NCI-H2029 (cell line): ENCODE measurements at places on chromosomes 3 and 15.

DNA sequence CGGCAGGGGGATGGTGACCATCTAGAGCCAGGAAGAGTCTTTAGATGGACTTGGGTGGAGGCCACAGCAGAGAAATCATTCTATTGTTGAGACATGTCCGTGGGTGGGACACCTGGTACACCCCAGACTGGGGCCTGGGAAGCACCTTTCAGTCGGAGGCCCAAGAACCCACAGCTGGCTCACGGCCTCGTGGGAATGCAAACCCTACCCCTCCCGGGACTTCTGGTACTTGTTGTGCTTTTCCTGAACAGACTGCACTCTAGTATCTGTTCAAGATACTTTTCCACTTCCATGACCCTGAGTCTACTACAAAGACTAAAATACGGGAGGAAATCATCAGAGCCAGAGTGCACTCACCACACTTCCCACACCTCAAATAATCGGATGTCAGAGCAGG is 60.7 kb downstream of the BDH1 start:
- DNase-seq = no peak

DNA sequence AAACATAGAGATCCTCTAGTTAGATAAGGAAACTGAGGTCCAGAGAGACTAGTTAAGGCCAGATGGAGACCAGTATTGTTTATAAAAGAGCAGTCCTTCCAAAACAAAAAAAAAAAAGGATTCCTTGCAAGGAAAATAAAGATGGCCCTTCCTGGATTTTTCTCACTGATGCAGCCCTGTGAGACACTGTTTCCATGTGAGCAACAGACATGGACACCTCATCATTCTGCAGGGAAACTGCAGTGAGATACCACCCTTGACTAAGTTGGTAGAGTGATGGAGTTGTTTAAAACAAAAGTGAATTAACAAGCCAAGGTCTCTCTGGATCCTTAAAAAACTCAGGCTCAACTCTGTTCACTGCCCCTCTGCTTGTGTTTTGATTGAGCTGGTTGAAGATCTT is 65.6 kb upstream of the MYZAP start:
- DNase-seq = no peak

GRCh38 chr3:129558772-129559564 is 16.0 kb downstream of the H1-8 start:
- no peak for DNase-seq

GRCh38 chr3:18580268-18580667 is 155.1 kb upstream of the SATB1 start:
- DNase-seq = peak; percentile 95

DNA sequence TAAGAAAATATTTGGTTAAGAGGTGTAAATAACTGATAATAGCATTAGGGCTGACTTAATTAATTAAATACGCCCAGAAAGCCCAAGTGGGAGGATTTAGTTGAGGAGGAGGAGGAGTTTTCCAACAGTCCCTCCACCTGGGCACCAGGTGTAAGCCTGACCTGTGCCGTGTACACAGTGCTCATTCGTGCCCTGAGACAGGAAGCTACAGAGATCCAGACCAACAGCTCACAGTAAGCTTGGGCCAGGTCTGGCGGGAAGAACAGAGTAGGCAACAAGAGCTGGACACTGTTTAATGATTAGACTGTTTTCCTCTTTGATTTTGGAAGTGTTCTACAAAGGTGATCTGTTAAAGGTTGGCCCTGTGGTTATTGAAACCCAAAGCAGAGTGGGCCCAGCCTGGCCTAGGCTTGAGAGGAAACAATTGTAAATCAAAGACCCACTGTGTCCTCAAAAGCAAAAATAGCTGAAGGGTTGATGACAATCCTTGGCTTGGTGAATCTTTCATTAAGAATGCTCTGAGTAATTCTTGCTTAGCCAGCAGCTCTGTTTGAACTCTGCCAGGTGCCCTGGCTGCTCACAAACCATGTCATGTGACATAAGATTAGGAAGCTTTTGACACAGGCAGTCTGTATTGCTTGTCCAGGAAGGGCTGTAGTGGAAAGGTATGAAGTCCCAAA is 13.8 kb downstream of the SQOR start:
- peak; percentile 18 for DNase-seq

DNA sequence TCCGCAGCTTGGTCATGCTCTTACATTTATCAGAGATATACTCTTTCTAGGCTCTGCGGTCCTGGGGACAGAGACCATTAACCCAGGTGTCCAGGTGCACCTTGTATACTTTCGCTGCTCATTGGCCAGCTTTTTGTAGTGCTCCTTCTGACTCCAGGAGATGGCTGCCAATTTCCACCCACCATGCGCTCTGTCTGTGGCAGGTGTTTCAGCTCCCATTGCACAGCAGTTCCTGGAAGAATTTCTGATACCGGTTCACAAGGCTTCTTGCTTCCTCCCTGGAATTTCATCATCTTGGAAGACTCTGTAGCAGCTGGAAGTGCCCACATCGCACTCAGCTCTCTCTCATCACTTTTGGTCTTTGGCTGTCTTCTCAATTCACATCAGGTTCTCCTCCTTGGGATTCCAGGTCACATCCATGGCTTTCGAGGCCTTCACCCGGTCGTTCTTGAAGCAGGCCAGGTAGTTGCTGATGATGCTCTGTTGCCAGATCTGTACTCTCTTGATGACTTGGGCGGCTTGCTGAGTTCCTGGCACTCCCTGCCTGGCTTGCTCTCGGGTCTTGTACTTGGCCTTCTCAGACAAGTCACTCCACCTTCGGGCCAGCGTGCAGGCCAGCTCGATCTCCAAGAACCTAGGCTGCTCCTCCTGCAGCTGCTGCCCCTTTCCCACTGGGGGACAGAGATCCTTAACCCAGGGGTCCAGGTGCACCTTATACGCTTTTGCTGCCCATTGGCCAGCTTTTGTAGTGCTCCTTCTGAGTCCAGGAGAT is 41.1 kb upstream of the ARL8B start:
- DNase-seq = no peak

DNA sequence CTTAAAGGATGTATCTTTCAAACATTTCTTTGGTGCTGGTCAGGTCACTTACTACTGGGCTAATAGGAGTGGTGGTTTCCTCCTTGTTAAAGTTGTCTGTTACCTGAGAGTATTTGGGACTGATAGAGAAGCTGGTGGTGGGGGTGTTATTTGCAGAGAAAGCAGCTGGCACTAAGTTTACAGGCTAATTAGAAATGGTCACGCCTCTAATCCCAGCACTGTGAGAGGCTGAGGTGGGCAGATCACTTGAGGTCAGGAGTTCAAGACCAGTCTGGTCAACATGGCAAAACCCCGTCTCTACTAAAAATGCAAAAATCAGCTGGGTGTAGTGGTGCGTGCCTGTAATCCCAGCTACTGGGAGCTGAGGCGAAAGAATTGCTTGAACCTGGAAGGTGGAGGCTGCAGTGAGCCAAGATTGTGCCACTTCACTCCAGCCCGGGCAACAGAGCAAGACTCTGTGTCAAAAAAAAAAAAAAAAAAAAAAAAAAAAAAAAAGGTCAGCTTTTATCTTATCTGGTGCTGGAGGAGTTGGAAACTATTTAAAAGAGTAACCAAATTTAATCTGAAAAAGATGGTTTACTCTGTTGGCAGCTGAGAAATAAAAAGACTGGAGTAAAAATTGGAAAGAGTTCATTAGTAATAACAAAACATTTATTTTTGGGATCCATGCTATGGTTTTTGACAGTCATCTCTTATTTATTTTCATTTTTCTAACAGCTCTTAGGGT is 332.6 kb downstream of the PTPRG start:
- DNase-seq = no peak

GRCh38 chr3:64209866-64210621 is 15.2 kb downstream of the PRICKLE2 start:
- DNase-seq = no peak

DNA sequence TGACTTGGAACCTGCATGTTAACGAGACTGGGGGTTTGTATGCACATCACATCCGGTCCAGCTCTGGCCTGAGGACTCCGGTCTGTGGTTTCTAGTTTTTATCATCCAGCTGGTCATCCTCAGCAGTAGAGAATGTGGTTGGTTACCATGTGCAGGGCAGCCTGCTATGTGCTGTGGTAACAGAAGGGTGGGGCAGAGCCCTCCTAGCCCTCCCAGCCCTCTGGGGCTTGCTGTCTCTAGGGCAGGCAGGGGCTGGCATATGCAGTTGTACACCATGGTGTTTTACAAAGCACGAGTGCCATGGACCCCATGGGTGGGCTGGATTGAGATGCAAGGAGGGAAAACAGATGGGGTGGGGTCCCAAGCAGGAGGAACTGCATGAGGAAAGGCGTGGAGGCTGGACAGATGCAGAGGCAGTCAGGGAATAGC is 70.2 kb downstream of the APBA2 start:
- no peak for DNase-seq

- no peak for DNase-seq
These were observed 52.0 kb downstream of the FBXO22 start for GRCh38 chr15:75955720-75956119.

GRCh38 chr3:31573036-31573779 is 40.5 kb downstream of the STT3B start:
- no peak for DNase-seq

GRCh38 chr15:75872403-75872990 is 29.2 kb downstream of the UBE2Q2 start:
- no peak for DNase-seq

DNA sequence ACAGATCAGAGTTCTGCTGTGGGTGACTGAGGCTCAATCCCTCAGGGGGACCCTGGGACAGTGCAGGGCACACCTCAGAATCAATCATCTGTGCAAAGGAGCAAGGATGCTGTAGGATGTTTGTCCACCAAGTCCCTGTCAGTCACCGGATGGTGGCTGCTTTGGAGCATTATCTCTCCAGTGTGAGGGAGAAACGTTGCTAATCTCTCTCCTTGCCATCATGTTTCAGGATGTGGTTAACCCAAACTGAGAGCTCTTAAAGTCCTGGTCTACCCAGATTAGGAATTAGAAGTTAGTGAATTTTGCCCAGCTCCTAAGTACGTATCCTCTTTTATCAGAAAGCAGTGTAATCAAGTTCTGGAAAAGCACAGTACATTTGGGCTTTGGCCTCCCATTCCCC is 26.2 kb upstream of the LRRC3B start:
- DNase-seq = no peak

GRCh38 chr15:88563638-88564037 is 17.2 kb upstream of the DET1 start:
- DNase-seq = no peak

DNA sequence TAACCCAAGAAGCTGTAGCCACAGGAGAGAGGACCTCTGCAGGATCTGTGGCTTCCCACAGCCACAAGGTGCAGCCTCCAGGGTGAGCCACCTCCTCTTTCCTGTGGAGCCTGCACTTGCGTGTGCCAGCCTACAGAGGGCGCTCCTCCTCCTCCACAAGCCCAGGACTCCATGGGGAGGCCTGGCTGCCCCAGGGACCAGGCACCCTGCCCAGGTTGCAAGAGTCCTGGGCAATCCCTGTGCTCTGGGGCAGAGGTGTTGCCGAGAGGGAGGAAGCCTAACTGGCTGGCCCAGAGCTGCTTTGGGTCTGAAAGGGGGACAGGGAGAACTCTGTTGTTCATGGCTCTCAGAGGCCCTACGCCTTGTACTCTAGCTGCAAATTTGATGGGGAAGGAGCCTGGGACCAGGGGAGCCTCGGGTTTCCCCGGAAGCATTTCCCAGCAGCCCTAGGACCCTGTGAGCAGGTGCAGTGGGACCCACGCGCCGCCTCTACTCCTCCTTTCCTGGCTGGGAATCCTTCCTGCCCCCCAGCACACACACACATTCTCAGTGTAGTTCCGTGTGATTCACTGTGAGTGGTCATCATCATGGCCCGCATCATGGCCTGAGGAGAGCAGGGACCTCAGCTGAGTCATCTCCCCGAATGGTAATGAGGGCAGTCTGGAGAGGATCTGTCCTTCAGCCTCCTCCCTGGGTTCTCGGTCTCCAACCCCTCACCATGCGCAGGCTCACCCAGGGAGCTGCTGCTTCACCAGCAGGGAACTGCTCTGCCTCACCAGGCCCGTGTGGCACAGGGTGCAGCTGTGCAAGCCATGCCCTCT is 24.3 kb downstream of the TBC1D21 start:
- no peak for DNase-seq

- no peak for DNase-seq
These were observed 541.1 kb downstream of the MECOM start for GRCh38 chr3:169122416-169122815.

DNA sequence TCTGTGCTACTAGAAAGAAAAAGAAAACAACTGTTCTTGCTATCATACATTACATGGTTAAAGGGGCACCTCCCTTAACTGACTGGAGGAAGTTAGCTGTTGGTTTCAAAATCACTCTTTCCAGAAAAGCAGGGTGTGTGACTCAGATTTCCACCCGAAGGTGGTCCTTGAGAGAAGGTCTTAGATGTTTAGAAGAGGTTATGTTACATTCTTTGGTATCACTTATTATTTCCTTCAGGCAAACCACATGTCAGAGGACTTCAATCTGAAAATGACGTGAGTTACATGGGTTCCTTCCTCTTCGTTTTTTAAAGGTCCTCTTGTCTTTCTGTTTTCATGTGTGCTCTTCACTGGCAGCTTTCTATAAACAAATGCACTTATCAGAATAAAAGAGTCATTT is 307.9 kb upstream of the CBLB start:
- no peak for DNase-seq

DNA sequence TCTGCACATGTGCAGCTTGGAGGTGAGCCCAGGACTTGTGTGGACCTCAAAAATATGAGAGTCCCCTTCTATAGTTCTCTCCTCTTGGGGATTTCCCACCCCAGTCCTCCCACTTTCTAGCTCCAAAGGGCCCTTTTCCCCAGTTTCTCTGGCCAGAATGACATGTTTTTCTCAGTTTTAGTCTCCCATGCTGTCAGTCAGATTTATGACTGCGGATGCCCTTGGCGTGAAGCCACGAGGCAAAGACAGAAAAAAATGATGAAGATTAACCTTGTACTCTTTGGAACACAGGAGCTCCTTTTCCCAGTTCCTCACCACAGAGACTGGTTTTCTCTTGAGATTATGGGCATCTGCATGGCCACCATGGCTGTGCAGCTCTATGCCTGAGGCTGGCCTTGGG is 72.0 kb upstream of the TTBK2 start:
- no peak for DNase-seq

GRCh38 chr3:106058475-106058874 is 189.7 kb upstream of the CBLB start:
- no peak for DNase-seq

DNA sequence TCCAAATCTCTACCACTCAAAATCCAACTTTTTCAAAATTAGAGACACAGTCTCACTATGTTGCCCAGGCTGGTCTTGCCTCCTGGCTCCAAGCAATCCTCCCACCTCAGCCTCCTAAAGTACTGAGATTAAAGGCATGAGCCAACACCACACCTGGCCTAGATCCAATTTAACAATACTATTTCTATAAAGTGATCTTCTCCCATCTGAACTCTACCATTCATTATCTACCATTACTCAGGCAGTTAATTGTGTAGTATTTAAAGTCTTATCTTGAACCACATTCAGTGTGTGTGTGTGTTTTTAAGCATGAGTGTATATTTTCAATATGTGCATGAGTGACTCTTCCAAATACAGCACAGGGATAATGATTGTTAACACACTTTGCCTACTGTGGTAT is 77.0 kb downstream of the INO80 start:
- no peak for DNase-seq

GRCh38 chr3:40827226-40827625 is 302.5 kb downstream of the ZNF621 start:
- no peak for DNase-seq
